ENCODE measurements at places on chromosomes 7 and 10. TPM values are rescaled to one million over a fixed set of nuclear protein-coding genes. Genes with fewer than 3 reads are reported as not detected.
A peak's percentile ranks its signal among the peaks of the same experiment; 100 is the strongest.

DNA sequence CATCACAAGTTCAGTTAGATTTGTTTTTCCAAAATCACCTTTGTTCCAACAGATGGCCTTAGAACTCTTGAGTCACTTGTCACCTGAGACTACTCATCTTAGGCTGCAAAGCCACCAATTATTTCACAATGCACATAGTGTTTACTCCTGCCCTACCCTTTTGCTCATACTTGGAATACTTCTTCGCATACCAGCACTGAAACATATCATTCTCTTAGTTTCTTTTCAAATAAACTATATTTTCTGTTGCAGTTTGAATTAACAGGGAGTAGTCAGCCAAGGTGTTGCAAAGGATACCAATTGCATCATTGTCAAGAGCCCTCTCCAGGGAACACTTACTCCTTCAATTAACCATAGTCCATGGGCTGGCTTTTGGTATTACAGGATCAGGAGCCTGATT lies 71.0 kb downstream of the CASD1 start:
- no peak for DNase-seq

DNA sequence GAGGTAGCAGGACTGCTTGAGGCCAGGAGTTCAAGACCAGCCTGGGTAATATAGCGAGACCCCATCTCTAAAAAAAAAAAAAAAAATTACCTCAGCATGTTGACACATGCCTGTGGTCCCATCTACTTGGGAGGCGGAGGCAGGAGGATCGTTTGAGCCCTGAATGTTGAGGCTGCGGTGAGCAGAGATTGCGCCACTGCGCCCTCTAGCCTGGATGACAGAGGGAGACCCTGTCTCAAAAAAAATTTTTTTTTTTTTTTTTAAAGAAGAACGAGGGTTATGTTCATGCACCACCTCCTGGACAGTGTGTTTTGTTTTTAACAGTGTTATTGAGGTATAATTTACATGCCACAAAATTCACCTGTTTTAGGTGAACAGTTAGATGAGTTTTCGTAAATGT lies 51.1 kb upstream of the SEPHS1 start:
- no peak for DNase-seq

SLC26A4 gene
- 15.4 TPM for total RNA-seq

- no peak for DNase-seq
Observed at GRCh38 chr10:129047600-129047999, 419.4 kb upstream of the MGMT start.

DNA sequence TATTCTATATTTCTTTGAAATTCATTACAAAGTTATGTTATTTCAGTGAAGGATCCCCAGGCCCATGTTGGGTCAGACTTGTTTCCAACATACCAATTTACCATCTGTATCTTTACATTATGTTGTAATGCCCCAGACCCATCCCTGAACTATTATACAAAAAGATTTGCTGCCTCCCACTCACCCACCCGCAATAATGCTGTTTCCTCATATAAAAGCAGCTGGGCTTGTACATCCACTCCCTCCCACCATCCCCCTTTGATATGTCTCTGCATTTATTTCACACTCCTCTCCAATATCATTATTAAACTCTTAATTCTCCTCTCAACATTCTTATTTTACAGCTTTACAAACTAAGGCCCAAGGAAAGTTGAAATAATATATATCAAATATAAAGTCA lies 153.7 kb downstream of the DOCK4 start:
- no peak for DNase-seq

RBP4 gene
- total RNA-seq: not detected

SPAM1 gene
- not detected for total RNA-seq

DNA sequence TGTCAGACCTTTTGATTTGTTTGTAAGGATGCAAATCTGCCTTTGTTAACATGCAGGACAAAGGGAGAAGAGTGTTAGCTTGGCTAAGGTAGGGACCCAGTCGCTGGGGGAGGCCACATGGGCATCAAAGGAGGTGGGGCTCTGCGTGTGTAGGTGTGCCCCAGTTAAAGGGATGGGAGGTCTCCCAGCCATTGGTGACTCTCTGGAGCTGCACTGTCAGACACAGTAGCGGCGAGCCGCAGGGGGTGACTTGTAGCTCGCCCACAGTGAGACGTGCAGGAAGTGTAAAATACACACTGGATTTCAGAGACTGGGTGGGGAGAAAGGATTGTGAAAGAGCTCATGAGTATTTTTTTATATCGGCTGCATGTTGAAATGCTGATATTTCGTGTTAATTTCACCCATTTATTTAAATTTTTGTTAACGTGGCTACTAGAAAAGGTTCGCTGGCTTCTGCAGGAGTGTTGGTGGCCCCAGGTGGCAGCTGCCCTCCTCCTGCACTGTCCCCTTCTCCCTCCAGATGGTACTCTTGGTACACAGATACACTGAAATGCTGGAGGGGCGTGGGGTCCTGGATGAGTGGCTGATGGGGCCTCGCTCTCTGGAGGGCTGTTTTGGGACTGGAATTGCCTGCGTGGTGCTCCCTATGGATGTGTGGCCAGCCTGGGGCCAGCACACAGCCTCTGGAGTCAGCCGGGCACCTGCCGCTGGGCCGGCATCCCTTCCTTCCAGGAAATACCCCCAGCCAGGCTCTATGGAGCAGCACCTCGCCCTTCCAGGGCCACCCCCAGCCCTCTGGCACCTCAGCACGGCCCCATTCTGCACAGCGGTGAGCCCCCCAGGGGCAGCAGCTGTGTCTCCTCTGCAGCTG lies 59.2 kb downstream of the LHPP start:
- DNase-seq: no peak

DNA sequence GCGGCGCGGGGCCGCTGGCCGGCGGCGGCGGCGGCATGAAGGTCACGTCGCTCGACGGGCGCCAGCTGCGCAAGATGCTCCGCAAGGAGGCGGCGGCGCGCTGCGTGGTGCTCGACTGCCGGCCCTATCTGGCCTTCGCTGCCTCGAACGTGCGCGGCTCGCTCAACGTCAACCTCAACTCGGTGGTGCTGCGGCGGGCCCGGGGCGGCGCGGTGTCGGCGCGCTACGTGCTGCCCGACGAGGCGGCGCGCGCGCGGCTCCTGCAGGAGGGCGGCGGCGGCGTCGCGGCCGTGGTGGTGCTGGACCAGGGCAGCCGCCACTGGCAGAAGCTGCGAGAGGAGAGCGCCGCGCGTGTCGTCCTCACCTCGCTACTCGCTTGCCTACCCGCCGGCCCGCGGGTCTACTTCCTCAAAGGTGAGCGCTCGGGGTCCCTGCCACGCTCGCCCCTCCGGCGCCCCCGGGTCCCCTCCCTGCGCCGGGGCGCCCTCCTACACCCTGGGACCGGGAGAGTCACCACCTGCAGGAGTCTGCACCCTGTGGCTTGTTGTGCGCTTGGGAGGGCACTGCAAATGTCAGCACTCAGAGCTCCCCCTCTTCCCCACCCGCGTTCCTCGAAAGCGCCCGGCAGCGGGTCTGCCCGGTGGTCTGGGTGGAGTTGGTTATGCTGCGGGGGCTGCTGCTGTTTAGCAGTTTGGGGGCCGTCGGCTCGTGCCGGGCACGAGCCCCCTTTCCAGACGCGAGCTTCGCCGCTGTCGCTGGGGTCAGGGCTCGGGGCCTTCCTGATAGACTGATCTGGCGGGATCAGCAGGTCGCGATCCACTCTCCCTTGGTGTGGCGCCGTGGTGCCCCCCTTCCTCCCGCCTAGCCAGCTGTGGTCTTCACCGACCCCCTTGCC lies 627 bp downstream of the DUSP5 start:
- DNase-seq: peak; percentile 75

DNA sequence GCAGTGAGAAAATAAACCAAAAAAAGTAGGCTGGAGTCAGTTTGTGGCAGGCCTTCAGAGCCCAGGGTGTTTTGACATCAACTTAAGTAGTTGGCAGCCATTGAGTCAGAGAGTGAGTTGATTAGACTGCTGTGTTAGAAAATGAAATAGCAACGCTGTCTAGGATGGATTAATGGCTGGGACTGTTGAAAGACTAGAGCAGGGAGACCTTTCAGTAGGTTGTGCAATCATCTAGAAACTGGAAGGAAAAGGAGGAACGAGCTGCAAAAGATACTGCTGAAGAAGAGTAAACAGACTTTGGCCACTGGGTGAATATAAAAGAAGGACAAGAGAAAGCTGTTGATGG lies 28.6 kb upstream of the TRIL start:
- DNase-seq: no peak

- peak; percentile 79 for DNase-seq
Observed at GRCh38 chr7:43590862-43591557, 8.1 kb downstream of the STK17A start.

ZSCAN25 gene
- 31.7 TPM for total RNA-seq

GRCh38 chr10:100618091-100618615 lies 82.4 kb downstream of the HIF1AN start:
- DNase-seq: no peak

GRCh38 chr7:112515989-112516388 lies 35.2 kb downstream of the LSMEM1 start:
- no peak for DNase-seq

TMEM273 gene
- 44.9 TPM for total RNA-seq

- peak; percentile 11 for DNase-seq
Observed at GRCh38 chr7:154591544-154591943, 411.4 kb downstream of the PAXIP1 start.

TMEM184A gene
- not detected for total RNA-seq

GRCh38 chr7:22488643-22489462 lies 11.1 kb downstream of the STEAP1B start:
- peak; percentile 68 for DNase-seq

DNA sequence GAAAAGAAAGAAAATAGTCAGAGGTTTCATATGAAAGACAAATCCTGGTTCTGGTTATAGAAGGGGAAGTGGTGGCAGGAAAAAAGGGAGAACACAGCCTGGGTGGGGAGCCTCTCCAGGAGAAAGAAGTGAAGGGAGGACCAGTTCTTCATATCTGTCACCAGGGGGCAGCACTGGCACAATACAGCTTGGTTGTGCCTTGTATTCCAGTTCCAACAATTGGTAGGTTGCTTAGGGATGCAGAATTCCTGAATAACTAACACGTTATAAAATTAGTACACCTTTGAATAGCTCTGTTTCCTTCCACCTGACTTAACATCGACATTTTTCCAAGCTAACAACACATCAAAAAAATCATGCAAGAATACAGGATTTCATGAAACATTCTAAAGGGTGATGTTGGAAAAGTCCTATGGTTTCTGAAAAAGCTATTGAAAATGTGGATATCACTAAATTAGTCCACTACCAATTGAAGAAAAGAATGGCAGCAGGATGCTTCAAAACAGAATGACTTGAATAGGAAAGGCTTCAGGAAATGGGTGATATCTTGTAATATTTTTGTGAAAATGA lies 52.9 kb downstream of the CYP26A1 start:
- DNase-seq: no peak

ZNF365 gene
- total RNA-seq: not detected

Measured in activated CD8-positive, alpha-beta memory T cell treated with anti-CD3 and anti-CD28 coated beads, Interleukin-2, amount 10 ng/mL, durations not matched to agents 7 days and 5 days (primary cell).